ENCODE measurements at places on chromosomes 1 and 21. TPM values are rescaled to one million over a fixed set of nuclear protein-coding genes. Genes with fewer than 3 reads are reported as not detected.
A peak's percentile ranks its signal among the peaks of the same experiment; 100 is the strongest.

The IL6R gene
- total RNA-seq: 31.8 TPM

The SPATA21 gene
- total RNA-seq: 0.22 TPM

The ATP6V1G3 gene
- not detected for total RNA-seq

The TNFAIP8L2 gene
- 1.3 TPM for total RNA-seq

The SPOCD1 gene
- 0.99 TPM for total RNA-seq

The FAM72C gene
- total RNA-seq: 1.0 TPM

The GJC2 gene
- total RNA-seq: 0.55 TPM

The SPRR2E gene
- total RNA-seq: not detected

The GNG12 gene
- 191 TPM for total RNA-seq

DNA sequence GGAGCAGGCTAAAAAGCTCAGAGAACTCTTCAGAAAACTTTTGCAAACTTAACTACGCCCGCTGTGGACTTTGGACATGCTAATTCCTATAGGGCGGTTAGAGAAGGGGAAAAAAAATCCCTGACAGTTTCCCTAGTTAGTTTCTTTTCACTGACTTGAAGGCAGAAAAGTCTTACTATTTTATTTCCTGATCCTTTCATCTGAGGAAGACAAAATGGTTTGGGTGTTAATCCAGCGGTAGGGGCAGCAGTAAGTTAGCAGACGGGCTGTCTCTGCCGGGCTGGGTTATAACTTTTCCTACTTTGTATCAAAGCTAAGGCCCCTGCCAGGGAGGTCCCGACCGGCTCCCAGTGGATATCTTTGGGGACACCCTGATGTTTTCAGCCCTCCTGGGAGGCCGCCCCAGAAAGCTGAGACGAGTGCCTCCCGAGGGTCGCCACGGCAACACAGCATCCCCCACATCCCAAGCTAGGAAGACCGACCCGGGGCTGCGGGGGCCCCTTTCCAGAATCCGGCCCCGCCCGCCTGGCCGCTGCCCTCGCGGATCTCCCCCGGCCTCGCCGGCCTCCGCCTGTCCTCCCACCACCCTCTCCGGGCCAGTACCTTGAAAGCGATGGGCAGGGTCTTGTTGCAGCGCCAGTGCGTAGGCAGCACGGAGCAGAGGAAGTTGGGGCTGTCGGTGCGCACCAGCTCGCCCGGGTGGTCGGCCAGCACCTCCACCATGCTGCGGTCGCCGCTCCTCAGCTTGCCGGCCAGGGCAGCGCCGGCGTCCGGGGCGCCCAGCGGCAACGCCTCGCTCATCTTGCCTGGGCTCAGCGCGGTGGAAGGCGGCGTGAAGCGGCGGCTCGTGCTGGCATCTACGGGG, 162.6 kb downstream of the RUNX1 start:
- DNase-seq: peak; percentile 65

- no peak for DNase-seq
Measured at GRCh38 chr1:20950679-20951078, 163.6 kb upstream of the HP1BP3 start.

DNA sequence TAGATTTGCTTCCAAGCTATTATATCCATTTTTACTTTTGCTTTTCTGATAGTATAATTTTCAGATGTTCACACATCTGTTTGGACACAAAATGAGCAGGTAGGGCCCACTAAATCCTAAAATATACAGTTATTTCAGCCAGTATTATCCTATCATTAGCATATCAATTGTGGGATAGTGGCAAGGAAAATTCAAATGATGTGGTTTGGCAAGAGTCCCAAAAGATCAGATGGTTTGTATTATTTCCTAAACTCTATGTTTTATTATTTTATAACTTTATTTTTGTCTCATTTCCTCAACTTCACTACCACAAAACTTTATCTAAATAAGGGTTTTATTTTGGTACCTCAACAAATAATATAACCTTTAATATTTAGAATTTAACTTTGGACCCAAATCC, 1659.6 kb downstream of the NCAM2 start:
- no peak for DNase-seq

GRCh38 chr1:222976453-222976852, 161.6 kb downstream of the DISP1 start:
- DNase-seq: no peak

GRCh38 chr1:59819566-59820438, 5.1 kb downstream of the HOOK1 start:
- DNase-seq: no peak

DNA sequence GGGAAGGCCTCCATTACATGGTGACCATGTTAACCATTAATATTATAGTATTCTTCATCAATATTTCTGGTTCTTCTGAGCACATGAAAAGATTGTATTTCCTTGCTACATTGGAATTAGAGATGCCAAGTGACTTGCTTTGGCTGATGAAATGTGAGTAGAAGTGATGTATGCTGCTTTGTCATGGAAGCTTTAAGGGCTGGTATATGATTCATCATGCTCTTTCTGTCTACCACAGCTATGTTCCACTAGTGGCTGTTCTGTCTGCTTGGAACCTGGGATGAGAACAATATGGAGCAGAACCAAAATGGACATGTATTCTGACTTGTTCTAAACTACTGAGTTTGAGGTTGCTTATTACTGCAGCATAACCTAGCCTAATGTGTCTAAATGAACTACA, 163.3 kb downstream of the TM2D1 start:
- no peak for DNase-seq

- DNase-seq: no peak
Measured at GRCh38 chr1:4784761-4785160, 130.4 kb downstream of the AJAP1 start.

- DNase-seq: peak; percentile 24
Measured at GRCh38 chr21:34363733-34364132, at the start of gene KCNE2. KCNE2 (plus strand) TSS chr21:34364006; CDS start chr21:34370479, 6,473 bp downstream.

- no peak for DNase-seq
Measured at GRCh38 chr1:14267991-14268390, 330.5 kb upstream of the KAZN start.

- no peak for DNase-seq
Measured at GRCh38 chr1:225778337-225778669, 677 bp downstream of the SRP9 start.

GRCh38 chr21:46154955-46155513, 345 bp downstream of the FTCD start:
- DNase-seq: no peak

DNA sequence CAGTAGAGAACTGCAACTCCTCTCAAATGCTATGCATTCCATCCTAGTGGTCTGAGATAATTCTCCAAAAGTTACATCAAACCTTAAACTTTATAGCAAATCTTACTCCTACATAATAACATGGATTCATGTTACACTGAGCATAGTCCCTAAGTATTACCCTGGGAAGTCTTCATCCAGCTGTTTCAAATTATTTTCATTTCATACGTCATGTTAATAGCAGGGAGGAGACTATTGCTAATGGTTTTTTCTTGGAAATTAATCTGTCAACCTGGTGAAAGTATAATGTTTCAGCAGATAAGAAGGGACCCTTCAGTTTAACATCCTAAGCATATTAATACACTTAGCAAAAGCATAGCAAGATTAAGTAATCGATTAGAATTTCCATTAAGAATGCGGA, 318.1 kb downstream of the USP25 start:
- no peak for DNase-seq

- DNase-seq: no peak
Measured at GRCh38 chr21:37792046-37792445, 124.2 kb downstream of the KCNJ6 start.

DNA sequence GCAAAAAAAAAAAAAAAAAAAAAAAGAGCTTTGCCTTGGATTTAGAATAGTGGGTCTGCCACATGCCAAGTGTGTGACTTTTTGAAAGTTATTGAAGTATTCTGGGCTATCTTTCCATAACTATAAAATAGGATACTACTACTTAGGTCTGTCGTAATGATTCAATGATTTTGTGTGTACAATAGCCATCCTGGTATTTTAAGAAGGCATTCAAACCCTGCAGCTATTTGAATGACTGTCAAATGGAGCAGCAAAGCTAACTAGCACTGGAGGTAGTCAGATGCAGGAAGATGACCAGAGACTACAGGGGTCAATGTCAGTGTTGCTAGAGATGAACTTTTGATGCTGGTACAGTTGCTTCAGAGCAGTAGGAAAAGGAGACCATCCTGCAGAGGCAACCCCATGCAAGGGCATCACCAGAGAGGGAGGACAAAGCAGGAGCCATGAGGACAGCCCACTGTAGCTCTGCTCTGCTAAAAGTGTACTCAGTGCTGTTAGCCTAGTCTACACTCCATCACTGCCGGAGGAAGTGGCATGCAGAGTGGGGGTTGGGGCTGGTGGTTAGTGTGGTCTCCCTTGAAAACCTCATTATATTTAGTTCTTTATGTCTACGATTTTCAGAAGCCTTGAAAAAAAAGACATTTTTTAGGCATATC, 29.0 kb downstream of the DUSP10 start:
- DNase-seq: peak; percentile 70

DNA sequence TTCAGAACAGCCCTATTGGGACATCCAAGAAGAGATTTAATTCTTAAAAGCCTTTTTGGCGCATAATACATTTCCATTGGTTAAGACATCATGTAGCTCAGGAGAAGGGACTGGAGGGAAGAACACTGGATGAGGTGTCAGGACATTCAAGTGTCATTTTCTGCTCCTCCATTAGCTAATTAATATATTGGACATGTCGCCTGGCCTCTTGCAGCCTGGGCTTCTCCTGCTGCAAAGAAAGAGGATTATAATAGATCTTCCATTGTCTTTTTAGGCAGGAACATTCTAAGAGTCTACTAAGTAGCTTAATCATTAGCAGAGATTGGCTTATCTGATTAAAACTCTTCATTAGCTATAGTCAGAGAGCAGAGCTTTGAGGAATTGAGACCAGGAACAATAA, 151.7 kb upstream of the COA6 start:
- no peak for DNase-seq

DNA sequence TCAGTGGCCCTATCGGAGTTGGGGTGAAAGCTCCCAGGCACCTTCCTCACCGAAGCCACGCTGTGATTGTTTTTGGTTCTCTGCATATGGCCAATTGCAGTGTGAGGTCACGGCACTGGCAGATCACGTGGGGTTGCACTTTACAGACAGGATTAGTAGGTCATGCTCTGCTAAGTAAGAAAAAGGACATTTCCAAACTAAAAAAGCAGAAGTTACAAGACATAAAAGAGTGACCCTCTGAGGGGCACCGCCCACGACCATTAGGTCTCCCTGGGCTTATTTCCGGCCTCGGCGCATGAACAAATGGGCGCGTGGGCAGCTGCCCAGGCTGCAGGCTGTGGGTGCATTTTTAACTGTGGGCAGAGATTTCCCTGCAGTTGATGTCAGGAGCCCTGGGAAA, 2.0 kb downstream of the CAPN9 start:
- no peak for DNase-seq

DNA sequence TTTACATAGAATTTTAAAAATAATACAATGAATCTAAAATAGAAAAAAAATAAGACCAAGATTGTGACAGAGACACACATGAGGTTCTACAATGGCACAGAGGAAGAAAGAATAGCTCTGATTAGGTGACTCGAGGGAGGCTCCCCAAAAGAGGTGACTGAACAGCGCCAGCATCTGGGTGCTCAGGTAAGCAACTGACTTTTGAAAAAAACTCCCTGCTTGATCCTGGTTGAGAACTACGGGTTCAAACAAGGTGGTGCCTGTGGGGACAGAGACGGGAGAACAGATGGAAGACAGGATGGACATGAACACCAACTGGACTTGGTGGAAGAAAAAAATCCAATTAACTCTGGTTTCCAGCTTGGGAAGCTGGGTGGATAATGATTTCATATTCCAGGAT, 22.5 kb downstream of the BATF3 start:
- no peak for DNase-seq

DNA sequence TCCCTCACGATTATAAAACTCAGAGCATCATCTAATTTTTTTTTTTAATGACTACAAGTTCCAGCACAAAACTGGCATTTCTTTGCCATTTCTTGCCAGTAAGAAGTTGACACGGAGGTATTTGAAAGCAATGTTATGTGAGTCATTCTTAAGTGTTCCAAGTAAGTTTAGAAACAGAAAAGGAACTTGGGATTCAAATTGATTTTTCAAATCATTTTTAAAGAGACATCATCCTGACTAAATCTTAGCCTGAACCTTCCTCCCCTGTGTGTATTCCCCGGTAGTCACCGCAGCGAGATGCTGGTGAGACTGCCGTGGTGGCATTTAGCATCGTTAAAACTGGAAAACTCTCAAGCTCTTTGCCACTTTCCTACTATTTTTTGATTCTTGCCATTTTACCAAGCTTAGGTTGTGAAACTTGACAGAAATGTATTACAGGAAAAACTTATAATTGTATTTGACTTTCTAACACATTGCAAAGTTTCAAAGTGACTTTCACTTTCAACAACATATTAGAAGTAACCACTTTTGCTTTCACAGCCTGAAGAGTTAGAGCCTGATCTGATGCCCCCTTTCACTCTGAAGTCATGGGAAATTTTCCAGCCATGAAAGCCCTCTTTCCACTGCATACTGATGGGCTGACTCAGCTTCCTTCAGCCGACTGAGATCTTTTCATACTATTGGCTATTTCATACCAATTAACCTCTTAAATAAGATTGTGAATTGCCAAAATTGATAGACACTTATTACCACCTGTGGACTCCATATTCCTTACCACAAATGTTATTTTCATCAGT, 61.4 kb downstream of the OLFML2B start:
- DNase-seq: no peak

GRCh38 chr1:197463142-197463541, 195.1 kb downstream of the CRB1 start:
- DNase-seq: no peak

- no peak for DNase-seq
Measured at GRCh38 chr1:38953433-38953860, 11.8 kb upstream of the RHBDL2 start.

DNA sequence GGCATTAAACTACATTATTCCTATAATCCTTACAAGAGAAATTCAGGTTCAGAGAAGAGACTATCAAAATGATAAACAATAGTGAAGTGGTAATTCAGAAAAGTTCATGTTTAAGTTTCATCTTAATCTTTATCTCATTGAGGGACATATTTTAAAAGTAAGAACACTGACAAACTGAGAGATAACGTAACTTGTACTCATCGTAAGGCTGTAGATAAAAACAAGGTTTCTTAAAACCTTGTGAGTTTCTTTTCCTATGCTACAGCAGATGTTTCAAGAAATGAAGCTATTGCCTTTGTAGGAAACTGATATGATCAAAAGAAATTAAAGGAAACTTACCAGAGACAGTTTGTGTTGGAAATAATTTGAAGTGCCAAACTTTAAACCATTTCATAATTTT, 65.0 kb downstream of the RERE start:
- no peak for DNase-seq

GRCh38 chr1:2194319-2194897, at the start of gene FAAP20:
FAAP20 (minus strand) TSS chr1:2194772; CDS start chr1:2194749, 23 bp downstream.
- DNase-seq: peak; percentile 70
